Ecto neural progenitor cell (in vitro differentiated cells): ENCODE measurements at places on chromosomes 2 and 18.

DNA sequence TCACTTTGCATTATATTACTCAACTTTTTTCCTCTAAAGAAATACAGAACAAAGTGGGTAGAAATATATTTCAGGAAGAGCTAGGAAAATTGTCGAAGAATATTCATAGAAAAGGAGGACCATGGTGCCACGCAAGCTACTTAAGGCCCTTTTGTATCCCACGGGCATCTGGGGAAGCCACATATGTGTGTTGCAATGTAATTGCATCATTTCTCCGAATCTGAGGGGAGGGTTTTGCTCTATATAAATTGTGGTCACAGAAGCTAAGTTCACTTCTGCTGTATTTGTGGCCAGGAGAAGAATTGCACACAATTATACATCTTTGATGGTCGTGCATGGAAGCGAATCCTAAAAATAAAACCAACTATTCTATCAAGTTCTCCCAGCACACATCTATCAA is 360.3 kb downstream of the IRS1 start:
- DNase-seq, result no peak

GRCh38 chr2:12948961-12949353 is 232.2 kb downstream of the TRIB2 start:
- DNase-seq, result no peak

- no peak for DNase-seq
Observed at GRCh38 chr2:18456026-18456425, 104.4 kb downstream of the RDH14 start.

DNA sequence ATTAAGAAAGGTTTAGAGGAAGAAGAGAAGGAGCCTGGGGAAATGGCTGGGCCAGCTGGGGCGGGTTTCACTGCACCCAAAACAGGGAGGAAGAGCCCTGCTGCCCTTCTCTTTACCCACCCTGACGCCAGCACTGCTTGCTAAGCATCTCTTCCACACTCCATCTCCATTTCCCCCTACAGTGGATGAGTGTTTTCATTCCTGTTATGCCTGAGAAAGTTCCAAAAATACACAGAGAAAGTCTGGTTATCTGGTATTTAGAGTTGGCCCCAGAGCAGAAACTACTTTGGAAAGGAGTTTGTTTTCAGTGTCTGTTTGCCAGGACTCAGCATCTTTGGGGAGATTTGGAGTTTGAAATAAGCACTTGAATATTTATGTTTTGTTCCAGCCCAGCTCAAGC is 451.0 kb downstream of the SLC4A3 start:
- no peak for DNase-seq

- DNase-seq, result no peak
Observed at GRCh38 chr18:9117980-9118841, 15.7 kb downstream of the NDUFV2 start.

DNA sequence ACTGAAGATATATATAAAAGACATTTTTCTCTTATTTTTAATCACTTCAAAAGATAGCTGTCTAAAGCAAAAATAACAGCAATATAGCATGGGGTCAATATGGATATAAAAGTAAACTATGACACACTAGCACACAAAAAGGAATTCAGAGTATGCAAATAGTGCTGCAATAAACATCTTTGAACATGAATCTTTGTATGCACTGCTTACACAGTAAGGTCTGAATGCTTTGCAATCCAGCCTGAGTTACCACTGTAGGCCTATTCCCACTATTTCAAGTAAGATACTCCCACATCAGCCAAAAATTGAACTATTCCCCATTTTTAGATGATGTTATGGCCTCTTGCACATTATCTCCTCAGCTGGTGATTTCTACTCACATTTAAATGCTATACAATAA is 27.4 kb upstream of the ERCC3 start:
- DNase-seq, result no peak

GRCh38 chr2:40087927-40088326 is 308.9 kb upstream of the THUMPD2 start:
- DNase-seq, result no peak

DNA sequence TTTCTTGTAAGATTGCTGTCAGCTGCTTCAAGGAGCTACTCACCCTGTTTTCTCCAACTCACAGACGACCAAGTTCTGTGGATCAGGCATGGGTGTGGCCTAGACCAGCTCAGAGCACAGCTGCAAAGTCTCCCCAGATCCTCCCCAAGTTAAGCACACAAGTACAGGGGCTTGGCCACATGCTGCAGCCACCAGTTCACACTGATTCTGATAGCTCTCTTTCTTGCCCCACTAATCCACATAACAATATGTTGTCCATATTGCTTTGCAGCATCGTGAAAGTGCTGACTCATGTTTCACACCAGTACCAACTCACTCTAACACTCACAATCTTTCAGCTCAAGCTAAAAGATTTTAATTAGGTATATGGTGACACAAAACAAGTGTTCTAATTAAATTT is 437.0 kb downstream of the PARD3B start:
- DNase-seq, result no peak

DNA sequence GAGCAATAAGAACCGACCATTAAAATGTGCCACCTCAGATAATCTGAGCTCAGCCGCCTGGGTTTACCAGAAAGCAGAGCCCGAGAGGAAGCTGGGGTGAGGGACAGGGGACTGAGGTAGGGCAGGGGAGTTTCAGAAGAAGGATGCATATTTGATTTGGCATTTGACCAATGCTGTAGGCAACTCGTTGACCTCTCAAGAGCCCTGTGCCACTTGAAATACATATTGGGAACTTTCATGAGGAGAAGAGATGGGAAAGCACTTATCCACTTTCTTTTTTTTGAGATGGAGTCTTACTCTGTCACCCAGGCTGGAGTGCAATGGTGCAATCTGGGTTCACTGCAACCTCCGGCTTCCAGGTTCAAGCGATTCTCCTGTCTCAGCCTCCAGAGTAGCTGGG is 148.4 kb upstream of the SPRED2 start:
- DNase-seq, result no peak

DNA sequence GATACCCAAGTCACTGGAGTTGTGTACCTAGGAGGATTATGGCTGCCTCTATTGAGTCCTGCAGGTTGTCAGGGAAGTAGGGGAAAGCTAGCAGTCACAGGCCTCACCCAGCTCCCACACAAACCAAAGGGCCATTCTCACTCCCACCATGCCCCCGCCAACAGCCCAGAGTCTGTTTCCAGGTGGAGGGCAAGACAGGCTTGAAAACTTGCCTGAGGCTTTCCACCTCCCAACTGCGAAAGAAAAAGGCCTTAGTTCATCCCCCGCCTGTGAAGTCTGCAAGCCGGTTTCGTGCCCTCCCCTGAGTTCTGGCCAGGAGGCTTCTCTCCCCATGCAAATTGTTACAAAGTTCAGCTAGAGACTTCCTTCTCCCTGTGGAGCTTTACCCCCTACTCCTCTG is 270.3 kb downstream of the TXNL1 start:
- no peak for DNase-seq

GRCh38 chr2:38653715-38654527 is 12.0 kb upstream of the GALM start:
- no peak for DNase-seq

- DNase-seq, result no peak
Observed at GRCh38 chr2:105888625-105889024, 143.9 kb downstream of the NCK2 start.

- DNase-seq, result no peak
Observed at GRCh38 chr2:216151313-216152025, 42.3 kb downstream of the XRCC5 start.

- DNase-seq, result no peak
Observed at GRCh38 chr2:112754564-112754963, 9.8 kb downstream of the CKAP2L start.

DNA sequence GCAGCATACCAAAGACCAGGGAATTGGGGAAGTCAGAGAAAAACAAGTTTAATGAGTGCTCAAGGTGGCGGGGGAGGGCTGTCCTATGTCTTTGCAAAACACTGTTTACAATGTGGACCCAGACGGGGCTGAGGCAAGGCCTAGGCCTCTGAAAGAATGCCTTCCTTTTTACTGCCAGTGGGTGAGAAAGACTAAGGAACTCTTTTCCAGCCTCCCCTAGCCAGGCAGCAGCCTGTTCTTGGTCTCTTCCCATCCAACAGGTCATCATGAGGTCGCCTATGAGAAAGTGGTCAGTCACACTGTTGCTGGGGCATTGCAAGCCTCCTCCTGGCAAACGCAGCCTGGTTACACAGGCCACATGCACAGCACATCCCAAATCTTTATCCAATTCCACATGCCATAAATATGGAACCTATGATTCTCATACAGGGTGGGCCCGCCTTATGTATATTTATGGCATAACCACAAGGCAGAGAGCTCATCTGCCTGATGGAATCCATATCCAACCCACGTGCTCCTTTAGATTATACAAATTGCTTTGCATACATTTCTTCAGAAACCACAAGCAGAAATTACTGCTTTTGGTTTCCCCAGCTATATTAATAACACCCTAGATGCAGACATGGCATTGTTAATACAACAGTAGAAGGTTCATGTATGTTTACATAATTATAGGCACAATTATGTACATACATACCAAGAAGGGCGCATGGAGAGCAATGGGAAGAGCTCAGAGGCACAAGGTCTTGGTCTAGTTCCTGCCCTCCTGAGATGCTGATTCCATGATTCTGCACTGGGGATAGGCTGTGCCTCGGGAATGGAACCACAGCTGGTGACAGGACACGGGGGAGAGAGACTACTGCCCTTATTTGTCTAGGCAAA is 48.6 kb downstream of the NRP2 start:
- DNase-seq, result no peak

GRCh38 chr2:48910961-48911360 is 155.4 kb upstream of the LHCGR start:
- DNase-seq, result no peak

DNA sequence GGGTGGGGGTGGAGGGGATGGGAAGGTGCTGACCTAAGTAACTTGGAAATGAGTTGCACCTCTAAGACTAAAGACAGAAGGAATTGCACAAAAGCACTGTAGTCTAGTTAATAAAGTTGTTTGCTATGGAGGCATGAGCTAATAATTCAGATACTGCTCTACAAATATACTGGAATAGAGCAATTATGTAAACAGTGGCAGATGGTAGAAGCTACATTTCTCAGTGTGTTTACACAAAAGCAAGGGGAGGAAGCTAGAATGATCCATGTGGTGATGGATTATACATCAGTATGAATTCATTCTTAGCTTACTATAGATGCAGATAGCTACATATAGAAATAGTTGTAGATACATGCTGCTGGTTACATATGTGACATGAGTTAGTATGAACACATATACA is 27.6 kb upstream of the UBE2F start:
- no peak for DNase-seq
